ENCODE measurements at places on chromosomes 4 and X.
A peak's percentile ranks its signal among the peaks of the same experiment; 100 is the strongest.

DNA sequence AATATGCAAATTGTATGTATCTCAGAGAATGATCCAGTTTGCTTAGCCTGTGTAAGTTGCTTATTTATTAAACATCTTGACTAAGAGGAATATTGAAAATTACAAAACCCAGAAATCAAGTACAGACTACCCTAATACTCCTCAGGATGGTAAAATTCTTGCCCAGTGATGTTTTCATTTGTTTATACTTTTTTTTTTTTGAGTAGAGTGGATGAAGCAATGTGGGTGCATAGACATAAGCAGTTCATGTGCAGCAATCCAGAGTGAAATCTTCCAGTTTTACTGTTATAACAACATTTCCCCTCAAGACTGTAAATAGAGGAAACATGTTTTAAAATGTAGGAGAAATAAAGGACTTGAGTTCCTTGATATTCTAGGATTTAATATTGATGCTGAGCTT lies 4.7 kb downstream of the GLRB start:
- no peak for DNase-seq

GRCh38 chr4:132344924-132345828 lies 803.9 kb upstream of the PCDH10 start:
- DNase-seq, result no peak

GRCh38 chr4:45750721-45751120 lies 373.1 kb downstream of the GABRG1 start:
- DNase-seq, result no peak

DNA sequence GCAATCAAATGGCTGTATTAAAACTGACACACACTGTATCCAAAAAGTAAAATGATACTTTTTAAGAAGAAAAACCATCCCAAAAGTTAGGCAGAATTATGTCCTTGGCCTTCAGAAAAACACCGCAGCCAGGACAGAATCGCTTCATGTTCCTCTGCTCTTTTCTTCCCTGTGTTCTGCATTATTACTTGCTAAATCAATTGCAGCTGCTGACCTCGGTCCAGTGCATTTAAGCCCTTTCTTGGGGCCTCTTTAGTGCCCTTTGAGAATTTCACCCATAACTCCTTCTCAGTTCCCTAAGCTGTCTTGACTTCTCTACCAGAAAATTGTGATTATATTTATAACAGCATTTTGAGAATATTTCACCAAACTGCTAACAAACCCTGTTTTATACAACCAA lies 696.9 kb downstream of the PCDH7 start:
- DNase-seq, result no peak

GRCh38 chrX:148270499-148270898 lies 229.9 kb upstream of the AFF2 start:
- no peak for DNase-seq

DNA sequence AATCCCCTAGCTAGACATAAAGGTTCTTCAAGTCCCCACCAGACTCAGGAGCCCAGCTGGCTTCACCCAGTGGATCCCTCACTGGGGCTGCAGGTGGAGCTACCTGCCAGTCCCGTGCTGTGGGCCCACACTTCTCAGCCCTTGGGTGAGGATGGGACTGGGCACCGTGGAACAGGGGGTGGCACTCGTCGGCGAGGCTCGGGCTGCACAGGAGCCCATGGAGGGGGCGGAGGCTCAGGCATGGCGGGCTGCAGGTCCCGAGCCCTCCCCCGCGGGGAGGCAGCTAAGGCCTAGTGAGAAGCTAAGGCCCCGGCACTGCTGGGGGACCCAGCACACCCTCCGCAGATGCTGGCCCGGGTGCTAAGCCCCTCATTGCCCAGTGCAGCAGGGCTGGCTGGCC lies 16.1 kb upstream of the ACSL4 start:
- no peak for DNase-seq

DNA sequence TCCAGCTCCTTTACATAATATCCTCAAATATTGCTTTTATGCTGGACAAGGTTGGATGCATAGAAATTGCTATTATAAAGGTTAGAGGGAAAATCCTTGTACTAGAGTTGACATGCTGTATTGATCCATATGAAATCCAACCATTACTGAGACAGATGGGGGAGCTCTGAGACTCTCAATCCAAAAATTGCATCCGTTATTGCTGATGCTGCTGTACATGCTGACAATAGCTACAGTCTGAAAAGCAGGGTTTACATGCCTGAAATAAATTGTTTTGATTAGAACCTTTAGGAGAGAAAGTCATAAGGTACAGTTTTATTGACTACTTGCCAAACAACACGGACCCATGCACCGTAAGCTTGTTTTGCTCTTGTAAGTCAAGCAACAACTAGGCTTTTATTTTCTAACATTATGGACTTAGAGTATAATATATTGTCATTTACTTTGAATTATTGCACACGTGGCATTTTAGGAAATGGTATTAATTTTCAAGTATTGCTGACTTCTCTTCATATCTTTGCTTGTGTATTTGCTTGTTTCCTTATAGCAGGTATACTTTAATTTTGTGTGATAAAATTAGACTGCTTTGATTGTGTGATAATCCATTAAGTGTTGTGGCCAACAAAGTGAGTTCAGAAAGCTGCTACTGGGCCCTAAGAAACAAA lies 1365.2 kb downstream of the STIM2 start:
- DNase-seq, result no peak

DNA sequence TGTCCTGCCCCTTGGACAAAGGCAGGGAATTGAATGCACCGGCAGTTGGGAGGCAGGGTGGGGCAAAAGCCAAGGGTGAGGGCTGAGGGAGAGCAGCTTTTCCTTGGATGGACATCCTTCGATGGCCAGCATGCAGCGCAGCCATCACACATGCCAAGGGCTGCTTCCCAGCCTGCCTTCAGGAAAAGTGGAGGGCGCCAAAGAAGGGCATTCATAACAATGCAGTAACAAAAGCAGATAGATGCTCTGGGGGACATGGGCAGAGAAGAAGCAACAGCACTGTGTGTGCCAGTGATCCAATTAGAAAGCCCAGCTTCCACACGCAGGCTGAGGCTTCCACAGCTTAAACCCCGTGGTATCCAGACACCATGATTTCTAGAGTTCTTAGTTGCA lies 71.5 kb downstream of the TSPAN5 start:
- no peak for DNase-seq

- DNase-seq, result no peak
Observed at GRCh38 chr4:63589796-63590195, 819.5 kb downstream of the TECRL start.

GRCh38 chr4:48503233-48504025 lies 13.4 kb downstream of the ZAR1 start:
- DNase-seq, result no peak

GRCh38 chr4:134327274-134328122 lies 125.9 kb upstream of the PABPC4L start:
- DNase-seq, result no peak

DNA sequence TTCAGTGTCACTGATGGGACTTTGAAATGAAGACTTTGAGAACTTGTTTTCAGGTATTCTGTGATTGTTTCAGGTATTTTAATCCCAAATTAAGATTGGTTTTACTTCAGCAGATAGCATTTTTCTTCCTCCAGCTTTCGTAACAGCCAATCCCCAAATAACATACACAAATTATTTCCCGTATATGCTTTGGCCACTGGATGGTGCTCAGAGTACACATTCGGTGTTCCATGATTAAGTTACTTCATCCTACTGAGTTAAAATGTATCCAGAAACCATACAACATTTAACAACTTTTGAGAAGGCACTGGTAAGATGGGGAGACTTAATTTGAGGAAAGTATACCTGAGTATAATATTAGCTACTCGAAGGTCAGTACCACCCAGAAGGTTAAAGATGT lies 233.4 kb upstream of the FAM47A start:
- DNase-seq, result no peak

GRCh38 chr4:180642732-180643131 lies 1600.5 kb upstream of the TENM3 start:
- DNase-seq, result no peak

GRCh38 chr4:183333983-183334382 lies 11.8 kb upstream of the CLDN24 start:
- no peak for DNase-seq

DNA sequence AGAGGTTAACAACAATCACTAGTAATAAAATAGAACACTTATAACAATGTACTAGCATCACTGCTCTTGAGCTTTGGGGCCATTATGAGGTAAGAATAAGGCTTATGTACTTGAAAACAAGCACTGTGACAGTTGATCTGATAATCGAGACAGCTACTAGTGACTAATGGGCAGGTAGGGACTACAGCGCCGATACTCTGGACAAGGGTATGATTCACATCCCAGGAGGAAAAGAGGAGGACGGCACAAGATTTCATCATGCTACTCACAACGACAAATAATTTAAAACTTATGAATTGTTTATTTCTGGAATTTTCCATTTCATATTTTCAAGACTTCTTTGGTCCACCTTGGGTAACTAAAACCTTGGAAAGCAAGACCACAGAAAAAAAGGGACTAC lies 62.3 kb downstream of the FAM184B start:
- no peak for DNase-seq

GRCh38 chr4:48499551-48500066 lies 9.6 kb downstream of the ZAR1 start:
- DNase-seq, result no peak

- no peak for DNase-seq
Observed at GRCh38 chr4:169115144-169115896, 105.3 kb upstream of the CBR4 start.

- DNase-seq, result no peak
Observed at GRCh38 chr4:114479595-114479994, 119.0 kb upstream of the UGT8 start.

- no peak for DNase-seq
Observed at GRCh38 chr4:158163941-158164767, 8.7 kb downstream of the GASK1B start.

DNA sequence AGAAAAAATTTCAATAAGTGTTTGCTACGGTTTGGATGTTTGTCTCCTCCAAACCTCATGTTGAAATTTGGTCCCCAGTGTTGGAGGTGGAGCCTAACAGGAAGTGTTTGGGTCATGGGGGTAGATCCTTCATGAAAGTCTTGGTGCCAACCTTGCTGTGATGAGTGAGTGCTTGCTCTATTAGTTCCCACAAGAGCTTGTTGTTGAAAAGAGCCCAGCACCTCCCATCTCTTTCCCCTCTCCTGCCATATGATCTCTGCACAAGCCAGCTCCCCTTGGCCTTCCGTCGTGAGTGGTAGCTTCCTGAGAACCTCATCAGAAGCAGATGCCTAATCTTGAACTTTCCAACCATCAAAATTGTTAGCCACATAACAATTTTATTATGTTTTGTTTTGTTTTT lies 10.3 kb upstream of the RAB40A start:
- no peak for DNase-seq

- DNase-seq, result no peak
Observed at GRCh38 chrX:23575281-23575680, 92.0 kb upstream of the PRDX4 start.

DNA sequence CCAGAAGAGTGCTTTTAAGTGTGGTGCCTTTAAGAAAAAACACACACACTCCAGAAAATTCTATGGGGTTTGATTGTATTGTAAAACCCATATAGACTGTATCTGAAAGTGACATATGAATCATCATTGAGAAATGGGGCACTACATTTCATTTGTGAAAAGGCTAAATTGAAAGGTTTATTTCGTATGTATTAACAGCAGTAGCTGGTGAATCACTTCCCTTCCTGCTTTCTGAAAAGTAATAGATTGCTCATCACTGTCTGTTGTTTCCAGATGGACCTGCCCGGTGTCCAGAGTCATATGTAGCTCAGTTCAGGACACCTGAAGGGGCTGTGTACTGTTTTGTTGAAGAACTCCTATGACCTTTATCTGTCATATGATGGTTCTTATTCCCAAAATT lies 28.1 kb upstream of the HPRT1 start:
- no peak for DNase-seq

- DNase-seq, result peak; percentile 10
Observed at GRCh38 chr4:73668782-73669201, 48.6 kb upstream of the RASSF6 start.

- no peak for DNase-seq
Observed at GRCh38 chr4:146638333-146638785, 334 bp upstream of the POU4F2 start.

GRCh38 chr4:134944115-134944514 lies 742.5 kb upstream of the PABPC4L start:
- no peak for DNase-seq
